GM20000 (cell line): ENCODE measurements at places on chromosomes 16 and 17.
A peak's percentile ranks its signal among the peaks of the same experiment; 100 is the strongest.

DNA sequence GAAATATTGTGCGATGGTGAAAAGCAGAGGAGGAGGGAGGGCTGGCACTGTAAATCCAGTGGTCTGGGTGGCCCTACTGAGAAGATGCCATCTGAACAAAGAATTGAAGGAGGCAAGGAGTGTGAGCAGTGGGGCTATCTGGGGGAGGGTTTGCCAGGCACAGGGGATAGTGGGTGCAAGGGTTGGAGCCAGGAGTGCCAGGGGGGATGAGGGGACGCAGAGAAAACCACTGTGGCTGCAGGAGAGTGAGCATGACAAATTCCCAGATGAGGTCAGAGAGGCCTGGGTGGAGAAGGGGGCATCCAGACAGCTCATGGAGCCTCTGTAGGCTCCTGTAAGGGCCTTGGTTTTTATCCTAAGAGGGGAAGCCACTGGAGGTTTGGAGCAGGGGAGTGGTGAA lies 4.8 kb downstream of the XYLT2 start:
- peak; percentile 4 for DNase-seq

GRCh38 chr16:66603537-66604375 lies 748 bp upstream of the CMTM3 start:
- peak; percentile 57 for DNase-seq

GRCh38 chr17:77957235-77957856 lies 1.2 kb upstream of the TNRC6C start:
- DNase-seq = peak; percentile 38

DNA sequence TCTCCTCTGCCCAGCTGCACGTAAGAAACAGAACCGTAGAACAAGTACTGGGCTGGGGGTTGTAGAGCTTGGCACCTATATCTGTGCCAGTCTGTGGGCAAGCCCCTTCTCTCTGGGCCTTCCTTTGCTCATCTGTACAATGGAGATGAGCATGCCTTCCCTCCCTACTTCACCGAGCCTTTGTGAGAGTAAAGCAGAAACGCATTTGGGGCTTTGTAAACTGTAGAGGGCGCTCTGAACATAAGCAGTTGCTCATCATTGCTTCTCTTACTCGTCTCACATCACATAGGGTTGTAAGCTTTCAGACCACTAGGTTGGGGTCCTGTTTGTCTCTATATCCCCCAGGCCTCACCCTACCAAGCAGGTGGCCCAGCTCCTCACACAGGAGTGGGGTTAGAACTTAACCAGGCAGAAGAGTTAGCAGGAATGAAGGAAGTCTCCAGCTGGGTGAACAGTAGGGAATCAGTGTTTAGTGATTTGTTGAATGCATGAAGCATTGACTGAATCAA lies 15.1 kb downstream of the SAMD14 start:
- peak; percentile 81 for DNase-seq

DNA sequence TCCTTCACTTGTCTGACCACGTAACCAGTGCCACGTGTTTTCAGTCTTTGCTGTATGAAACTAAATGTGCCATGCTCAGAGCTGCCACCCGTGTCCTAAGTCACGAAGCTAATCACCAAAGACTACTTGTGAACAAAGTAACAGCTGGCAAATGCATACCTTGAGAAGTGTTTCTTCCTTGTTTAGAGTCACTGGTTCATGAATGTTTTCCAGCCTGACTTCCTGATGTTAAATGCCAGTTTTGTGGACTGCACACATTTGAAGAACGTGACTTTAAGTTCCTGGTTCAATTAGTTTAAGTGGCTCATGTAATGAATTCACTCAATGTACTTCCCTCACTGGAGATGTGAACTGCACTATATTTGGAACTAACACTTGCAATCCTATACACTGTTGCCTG lies 19.9 kb upstream of the KPNB1 start:
- no peak for DNase-seq

GRCh38 chr16:4803401-4803844 lies 990 bp upstream of the ROGDI start:
- DNase-seq = no peak

- DNase-seq = no peak
Observed at GRCh38 chr16:1471569-1472194, 3.1 kb downstream of the CLCN7 start.
